H54 (cell line): ENCODE measurements at places on chromosomes 2 and 18.

DNA sequence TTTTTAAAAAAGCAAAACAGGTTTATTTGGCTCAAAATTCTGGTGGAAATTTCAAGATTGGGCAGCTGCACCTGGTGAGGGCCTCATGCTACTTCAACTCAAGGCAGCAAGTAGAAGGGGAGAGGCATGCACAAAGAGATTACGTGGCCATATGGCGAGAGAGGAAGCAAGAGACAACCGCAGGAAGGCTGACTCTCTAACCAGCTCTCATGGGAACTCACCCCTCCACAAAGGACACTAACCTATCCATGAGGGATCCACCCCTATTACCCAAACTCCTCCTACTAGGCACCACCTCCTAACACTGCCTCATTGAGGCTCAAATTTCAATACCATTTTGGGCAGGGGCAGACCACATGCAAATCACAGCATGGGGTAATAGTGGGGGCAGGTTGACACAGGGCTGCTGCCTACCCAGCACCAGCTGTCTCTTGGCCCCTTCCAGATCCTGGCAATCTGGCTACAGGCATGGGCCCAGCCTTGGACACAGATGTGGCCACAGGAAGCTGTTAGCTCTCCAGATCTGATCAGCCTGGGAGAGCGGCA lies 2.0 kb upstream of the CAPN10 start:
- DNase-seq, result no peak

GRCh38 chr2:206442833-206443734 lies at the start of gene ADAM23:
TSS of gene ADAM23 (plus strand) at chr2:206443532. CDS start at chr2:206443867, 335 bp downstream.
- DNase-seq, result peak; percentile 73

DNA sequence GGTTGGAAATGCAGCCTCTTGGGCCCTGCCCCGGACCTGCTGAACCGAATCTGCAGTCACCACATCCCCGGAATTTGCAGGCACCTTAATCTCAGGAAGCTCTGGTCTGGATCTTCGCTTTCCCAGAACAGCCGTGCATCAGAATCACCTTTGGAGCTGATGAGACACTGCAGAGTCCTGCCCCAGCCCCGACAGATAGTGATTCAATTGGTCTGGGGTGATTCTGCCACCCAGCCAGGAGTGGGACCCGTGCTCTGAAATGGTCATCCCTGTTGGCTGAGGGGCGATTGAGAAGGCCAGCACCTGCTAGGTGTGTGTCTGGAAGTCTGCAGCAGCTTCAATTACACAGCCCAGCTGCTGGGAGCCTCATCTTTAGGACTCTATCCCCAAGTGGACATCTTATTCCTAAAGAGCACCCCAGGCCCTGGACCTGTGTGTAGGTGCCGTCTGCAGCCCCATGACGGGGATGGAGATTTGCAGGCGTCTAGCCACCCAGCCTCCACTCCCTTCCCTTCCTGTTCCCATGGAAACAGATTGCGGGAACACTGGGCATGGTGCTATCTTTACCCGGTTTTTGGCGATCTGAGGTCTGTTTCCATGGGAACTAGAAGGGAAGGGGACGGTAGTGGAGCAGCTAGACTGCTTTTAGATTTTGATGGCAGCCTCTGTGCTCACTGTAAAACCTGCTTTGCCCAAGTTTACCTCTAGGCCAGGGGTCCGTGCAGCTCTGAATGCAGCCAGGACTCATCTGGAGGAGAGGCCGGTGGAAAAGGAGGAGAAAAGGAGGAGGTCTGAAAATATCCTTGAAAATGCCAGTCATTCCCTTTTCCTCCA lies 156.1 kb downstream of the LDLRAD4 start:
- peak; percentile 48 for DNase-seq

- no peak for DNase-seq
Observed at GRCh38 chr2:28129955-28130695, 239.6 kb downstream of the BABAM2 start.

GRCh38 chr2:149258531-149258930 lies 71.9 kb upstream of the LYPD6 start:
- DNase-seq, result no peak
